Neuronal stem cell (in vitro differentiated cells): ENCODE measurements at places on chromosomes 1 and 21.

DNA sequence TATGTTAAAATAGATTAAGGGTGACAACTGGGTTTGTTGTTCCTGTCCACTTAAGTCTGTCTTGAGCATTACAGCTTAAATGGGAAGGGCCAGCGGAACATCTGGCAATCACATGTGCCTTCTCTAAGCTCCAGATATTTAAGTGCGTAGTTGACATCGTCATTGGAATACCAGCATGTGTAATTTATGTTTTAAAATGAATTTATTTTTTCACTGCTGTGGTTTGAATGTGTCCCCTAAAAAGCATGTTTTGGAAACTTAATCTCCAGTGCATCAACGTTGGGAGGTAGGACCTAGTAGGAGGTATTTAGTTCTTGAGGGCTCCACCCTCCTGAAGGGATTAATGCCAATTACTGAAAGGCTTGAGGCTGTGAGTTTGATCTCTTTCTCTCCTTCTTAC, 13.4 kb downstream of the ZCCHC17 start:
- no peak for DNase-seq

GRCh38 chr21:18810136-18810535, 406.6 kb upstream of the TMPRSS15 start:
- DNase-seq, result no peak

DNA sequence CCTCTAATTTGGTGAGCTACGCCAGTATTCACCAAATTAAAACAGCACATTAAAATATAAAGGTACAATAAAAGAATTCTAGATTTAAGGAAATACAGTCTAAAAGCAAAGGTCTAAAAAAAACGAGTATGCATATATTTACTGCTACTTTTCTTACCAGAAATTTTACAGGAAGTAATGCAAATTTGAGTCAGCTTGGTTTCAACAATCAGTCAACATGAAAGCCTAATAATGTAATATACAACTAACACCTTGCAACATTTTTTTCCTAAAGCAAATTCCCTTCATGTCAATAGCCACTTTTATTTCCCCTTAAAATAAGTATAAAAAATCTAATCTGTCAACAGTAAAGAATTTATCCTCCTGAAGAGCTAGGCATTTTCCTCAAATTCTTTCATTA, 11.9 kb downstream of the PTP4A2 start:
- DNase-seq, result no peak

DNA sequence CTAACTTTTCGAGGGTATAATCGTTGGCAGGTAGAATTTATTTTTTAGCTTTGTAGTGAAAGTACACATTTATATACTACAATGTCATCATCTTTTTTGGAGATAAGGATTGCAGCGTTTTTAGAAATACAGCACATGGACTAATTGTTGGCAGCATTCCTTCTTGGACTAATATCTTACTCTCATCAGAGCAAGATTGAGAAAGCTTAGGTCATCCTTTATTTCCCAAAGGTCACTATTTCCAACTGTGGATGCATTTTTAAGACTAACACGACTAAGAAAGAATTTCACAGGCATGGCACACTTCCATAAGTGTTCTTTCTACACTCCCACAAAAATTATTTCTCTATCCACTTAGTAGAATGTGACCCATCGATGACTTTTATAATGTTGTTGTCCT, 732.3 kb downstream of the NCAM2 start:
- DNase-seq, result no peak

DNA sequence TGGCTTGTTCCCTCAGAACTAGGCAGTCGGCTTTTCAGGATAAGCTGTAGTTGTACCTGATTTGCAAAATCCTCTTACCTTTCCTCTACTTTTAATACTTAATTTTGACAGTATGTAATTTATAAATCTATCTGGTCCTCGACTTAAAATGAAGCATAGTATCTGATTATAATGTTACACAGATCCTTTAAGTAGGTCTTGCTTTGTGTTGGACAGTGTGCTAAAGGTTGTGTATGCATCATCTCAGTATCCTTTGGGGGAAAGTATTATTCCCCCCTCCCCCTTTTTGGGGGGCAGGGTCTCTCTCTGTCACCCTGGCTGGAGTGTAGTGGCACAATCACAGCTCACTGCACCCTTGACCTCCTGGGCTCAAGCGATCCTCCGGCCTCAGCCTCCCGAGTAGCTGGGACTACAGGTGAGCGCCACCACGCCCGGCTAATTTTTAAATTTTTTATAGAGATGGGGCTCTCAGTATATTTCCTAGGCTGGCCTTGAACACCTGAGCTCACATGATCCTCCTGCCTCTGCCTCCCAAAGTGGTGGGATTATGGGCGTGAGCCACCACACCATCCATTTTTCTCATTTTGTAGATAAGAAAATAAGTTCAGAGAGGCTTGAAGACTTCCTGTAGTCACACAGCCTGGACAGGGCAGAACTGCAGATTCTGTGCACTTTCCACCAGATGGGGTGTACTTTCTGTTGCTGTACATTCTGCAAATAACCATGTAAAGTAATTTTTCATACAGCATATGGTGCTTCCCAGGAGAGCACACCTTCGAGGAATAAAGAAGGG, 791 bp upstream of the STX6 start:
- DNase-seq, result no peak

GRCh38 chr1:59428828-59429227, 131.9 kb downstream of the FGGY start:
- DNase-seq, result no peak

DNA sequence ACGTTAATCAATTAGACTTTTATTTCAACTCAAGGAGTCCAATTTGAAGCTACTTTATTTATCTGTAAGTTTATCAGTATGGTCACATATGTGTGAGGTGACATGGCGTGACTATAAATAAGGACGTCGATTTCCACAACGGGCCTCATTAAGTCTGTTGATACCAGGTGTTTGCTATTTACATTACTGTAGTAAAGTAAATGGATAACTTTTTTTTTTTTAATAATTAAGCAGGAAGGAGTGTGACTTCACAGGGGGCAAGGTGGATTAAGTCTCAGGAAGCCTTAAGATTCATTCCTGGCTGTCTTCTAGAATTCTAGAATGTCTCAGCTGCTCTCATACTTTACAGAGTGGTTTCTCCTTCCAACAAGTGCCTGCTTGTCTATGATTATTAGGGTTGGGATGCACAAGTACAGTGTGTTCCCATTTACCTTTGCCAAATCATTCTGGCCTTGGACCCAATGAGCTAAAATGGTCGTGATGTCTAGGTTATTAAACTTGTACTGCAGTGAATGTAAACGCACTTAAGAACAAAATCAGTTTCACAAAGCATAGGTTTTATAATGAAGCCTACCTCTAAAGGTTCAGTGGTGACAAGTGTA, 15.5 kb downstream of the MAP3K7CL start:
- no peak for DNase-seq

DNA sequence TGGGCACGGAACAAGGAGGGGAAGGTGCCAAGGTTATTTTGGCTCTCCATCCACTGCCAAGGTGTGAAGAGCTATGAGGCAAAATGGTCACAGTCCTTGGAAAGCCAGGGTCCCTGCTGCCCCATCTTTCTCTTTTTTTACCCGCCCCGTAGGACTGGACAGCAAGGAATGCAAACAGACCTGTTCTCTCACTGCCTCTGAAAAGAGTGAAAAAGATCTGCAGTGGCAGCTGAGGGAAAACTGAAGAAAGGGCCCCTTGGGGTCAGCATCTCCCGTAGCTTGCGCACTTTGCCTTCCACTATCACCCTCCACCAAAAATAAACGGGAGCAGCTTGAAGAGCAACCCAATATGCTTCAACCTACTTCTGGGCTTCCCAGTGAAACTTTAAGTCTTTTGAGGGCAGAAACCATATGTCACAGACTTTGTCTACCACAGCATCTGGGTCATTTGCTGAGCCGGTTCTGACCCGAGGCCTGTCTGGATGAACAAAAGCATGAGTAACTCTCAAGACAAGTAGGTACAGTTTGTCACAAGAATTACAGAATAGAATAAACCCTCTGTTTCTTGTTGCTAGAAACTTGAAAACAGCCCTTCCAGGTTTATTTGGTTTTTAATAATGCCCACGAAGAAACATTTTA, 9.4 kb upstream of the KIF14 start:
- DNase-seq, result no peak

- DNase-seq, result no peak
Measured at GRCh38 chr21:16407403-16408240, 677.8 kb downstream of the USP25 start.

GRCh38 chr1:228059634-228060457, 22.7 kb upstream of the ARF1 start:
- no peak for DNase-seq

DNA sequence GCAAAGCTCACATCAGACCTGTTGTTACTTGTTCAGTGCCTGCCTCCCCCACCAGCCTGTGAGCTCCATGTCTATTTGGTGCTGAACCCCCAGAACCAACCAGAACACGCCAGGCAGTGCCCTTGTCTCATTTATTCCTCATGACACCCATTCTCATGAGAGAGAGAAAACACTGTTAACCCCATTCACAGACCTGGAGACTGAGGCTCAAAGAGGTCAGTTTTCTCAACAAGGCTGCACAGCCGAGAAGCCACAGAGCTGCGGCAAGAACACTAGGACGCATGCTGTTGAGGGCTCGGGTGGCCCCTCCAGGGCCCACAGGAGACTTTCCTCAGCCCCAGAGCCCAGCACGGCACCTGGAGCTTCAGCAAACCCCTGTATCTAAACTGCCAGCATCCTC, 13.1 kb downstream of the KCNN3 start:
- DNase-seq, result no peak

GRCh38 chr1:26096471-26096870, 15.2 kb upstream of the PDIK1L start:
- no peak for DNase-seq

- no peak for DNase-seq
Measured at GRCh38 chr1:229108598-229109201, 162.2 kb upstream of the RAB4A start.

- no peak for DNase-seq
Measured at GRCh38 chr21:35372201-35372600, 323.1 kb upstream of the RUNX1 start.

DNA sequence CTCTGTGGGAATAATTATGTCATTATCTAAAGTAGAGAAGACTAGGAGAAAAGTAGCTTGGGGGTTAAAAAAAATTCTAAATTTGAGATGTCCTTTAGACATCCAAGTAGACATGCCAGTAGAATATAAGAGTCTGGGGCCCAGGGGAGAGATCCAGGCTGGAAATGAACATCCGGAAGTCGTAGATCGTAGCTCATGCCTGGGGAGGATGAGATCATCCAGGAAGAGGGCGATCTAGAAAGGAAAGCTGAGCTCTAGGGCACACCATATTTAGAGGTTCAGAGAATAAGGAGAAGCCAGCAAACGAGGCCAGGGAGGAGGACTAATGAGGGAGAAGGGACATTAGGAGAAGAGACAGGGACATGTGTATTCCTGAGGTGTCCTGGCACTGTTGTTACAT, 12.2 kb downstream of the NGF start:
- no peak for DNase-seq

DNA sequence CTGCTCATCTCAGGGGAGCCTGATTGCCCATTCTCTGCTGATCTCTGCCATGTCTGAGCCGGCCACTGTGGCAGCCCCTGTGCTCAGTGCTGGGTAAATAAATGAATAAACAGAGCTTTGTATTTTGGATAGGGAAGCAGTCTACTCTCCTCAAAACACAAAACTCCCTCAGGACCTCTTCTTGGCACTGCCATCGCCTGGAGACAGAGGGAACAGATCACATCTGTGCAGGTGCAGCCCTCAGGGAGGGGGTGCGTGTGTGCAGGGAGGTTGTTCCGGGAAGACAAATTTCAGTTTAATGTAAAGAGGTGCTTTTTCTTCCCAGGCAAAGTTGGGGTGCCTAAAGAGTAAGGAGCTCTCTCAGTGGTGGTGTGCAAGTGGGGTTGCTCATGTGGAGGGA, 7.7 kb upstream of the FAM167B start:
- no peak for DNase-seq

GRCh38 chr1:41731516-41732030, 187.1 kb downstream of the HIVEP3 start:
- no peak for DNase-seq

- DNase-seq, result no peak
Measured at GRCh38 chr21:26447932-26448475, 125.1 kb downstream of the CYYR1 start.

GRCh38 chr21:39094087-39094780, 89.0 kb downstream of the PSMG1 start:
- DNase-seq, result no peak

GRCh38 chr1:233445737-233446136, 118.2 kb downstream of the MAP3K21 start:
- no peak for DNase-seq

DNA sequence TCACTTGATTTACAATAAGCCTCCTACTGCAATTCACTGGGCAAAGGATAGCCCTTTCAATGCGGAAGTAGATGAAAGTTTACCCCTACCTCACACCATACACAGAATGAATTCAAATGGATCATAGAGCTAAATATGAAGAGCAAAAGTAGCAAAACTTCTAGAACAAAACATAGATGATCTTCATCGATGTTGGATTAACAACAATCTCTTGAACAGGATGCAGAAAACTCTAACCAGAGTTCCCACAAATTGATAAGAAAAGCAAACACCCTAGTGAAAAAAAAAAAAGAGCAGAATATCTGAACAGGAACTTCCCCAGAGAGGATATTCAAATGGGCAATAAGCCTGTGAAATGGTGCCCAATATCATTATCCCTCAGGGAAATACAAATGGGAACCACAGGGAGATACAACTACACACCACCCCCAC, 1.9 kb upstream of the UBASH3A start:
- DNase-seq, result no peak

DNA sequence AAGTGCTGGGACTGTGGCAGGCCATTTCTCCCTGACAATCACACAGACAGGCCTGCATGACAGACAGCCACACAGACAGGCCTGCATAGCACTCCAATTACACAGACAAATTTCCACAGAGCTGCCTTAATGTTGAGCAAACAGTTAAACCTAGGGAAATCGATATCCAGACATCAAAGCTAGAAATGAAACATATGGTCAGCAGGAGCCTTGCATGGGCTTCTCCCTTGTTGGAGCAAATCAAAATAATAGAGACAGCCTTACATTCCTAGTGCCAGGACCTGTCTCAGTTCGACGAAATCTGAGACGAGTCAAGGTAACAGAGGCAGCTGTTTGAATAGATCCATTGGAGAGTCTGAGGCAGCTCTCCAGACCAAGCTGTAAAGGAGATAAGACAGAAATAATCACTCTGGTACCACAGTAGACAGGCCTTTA, 42.4 kb downstream of the OLFML3 start:
- DNase-seq, result no peak

DNA sequence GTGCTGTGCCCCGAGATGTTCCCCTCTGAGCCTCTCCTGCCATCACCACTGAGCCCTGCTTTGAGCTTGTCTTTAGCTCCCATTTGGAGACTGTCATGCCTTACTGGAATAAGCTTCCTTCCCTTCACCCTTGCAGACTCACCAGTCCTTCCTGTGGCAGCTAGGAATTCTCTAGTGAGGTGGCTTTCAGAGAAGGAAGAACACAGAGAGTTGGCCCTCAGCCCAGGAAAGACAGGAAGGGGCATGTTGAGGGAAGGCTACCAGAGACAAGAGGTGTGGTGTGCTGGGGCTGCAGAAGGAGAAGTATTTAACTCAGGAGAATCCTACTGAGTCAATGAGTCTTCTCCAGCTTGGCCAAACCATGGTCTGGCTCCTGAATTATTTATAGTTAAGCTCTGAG, 76.3 kb downstream of the UCK2 start:
- no peak for DNase-seq
